LNCaP clone FGC (cell line): ENCODE measurements at places on chromosomes 7 and 10.

DNA sequence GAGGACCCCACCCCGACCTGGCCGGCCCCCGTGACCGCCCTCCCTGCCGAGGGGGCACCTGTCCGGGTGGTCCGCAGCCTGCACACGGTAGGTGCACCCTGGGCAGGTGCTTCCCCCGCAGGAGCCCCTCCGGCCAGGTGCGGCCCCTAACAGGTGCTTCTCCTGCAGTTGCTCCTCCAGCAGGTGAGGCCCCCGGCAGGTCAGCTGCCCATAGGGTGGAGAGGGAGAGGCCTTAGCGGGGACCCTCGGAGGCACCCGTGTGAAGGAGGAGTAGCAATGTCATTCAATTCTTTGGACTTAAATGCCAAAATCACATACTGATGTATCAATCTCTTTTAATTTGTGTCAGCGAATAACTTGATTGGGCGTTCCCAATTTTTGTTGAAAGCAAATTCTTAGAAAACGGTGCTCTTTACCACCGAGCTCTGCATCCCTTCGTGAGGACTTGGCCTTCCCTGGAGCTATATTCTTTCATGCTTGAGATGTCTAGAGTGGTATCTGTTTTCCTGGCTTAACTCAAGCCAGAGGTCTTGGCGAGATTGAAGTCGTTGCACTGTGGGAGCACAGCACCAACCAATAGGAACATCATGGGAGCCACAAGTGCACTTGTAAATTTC lies 738 bp upstream of the NCAPG2 start:
- no peak for DNase-seq

GRCh38 chr10:6721480-6721879 lies 141.4 kb upstream of the PRKCQ start:
- no peak for DNase-seq

DNA sequence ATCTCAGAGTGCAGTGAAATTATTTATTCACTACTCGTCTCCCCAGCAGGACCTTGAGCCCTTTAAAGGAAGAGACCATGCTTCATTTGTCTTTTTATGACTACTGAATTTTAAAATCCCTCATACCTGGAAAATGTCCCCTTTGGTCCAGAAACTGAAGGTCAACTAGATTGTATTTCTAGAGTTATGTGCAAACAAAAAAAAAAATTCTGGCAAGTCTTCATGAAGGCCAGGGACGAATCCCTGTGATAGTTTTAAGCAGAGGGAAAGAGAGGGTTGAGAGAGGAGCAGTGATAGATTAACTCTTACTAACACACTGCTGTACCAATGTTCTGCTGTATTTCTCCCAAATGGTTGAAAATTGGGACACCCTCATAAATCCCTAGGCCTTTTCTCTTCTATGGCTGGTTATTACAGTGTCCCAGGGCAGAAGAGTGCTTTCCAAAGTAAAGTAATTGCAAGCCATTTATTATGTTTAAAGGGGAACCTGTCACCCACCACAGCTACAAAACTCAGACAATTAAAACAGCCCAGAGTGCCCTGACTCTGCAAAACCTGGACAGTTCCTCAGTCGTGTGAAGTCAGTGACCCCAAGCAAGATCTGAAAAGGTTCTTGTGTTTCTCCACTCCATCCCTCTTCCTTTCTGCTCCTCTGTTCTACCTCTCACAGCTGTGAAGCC lies 182.8 kb upstream of the AOAH start:
- no peak for DNase-seq

- DNase-seq = peak; percentile 42
These were observed 193.8 kb upstream of the CCDC6 start for GRCh38 chr10:60099998-60100747.

- no peak for DNase-seq
These were observed 170.0 kb downstream of the PRKG1 start for GRCh38 chr10:51244309-51244708.

- DNase-seq = no peak
These were observed 52.0 kb downstream of the TCERG1L start for GRCh38 chr10:131259535-131259934.

DNA sequence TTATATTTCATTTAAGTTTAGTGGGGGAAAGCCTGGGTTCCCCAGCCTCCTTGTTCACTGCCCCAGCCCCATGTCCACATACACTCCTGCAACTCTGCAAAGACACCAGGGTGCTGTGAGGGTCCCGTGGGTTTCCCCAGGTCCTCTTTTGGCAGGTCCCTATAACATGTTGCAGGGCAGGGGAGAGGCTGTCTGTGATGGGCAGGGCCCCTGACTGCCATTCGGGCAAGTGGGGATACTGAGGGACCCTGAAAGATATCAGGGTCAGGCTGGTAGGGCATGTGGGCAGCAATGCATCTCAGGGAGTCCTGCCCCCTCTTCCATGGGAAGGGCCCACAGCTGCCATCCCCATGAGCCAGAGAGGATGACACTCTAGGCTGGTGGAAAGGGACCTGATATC lies 28.4 kb downstream of the RASGEF1A start:
- DNase-seq = no peak

DNA sequence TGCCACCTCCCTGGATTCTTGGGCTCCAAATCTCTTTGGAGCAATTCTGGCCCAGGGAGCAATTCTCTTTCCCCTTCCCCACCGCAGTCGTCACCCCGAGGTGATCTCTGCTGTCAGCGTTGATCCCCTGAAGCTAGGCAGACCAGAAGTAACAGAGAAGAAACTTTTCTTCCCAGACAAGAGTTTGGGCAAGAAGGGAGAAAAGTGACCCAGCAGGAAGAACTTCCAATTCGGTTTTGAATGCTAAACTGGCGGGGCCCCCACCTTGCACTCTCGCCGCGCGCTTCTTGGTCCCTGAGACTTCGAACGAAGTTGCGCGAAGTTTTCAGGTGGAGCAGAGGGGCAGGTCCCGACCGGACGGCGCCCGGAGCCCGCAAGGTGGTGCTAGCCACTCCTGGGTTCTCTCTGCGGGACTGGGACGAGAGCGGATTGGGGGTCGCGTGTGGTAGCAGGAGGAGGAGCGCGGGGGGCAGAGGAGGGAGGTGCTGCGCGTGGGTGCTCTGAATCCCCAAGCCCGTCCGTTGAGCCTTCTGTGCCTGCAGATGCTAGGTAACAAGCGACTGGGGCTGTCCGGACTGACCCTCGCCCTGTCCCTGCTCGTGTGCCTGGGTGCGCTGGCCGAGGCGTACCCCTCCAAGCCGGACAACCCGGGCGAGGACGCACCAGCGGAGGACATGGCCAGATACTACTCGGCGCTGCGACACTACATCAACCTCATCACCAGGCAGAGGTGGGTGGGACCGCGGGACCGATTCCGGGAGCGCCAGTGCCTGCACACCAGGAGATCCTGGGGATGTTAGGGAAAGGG lies 913 bp downstream of the NPY start:
- DNase-seq = no peak

- no peak for DNase-seq
These were observed 39.9 kb downstream of the AVL9 start for GRCh38 chr7:32535162-32535702.

- no peak for DNase-seq
These were observed 220.0 kb upstream of the ZNF804B start for GRCh38 chr7:88539518-88539917.

DNA sequence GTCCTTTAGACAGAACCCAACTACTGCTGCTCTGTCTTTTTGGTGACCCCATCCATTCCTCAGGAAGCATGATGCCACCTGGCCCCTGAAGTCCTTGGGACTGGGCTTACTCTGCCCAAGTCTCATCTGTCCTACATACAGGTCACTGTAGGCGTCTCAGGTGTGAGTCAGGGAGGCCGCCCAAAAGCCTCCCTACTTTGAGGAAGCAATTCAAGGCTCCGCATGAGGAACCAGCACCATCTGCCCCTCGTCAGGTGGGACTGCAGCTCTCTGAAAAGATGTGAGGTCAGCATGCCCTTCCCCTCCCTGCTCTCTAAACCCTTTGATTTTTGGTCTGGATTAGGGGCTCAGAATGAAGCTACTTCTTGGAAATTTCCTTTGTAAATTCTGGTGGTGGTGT lies 354.8 kb downstream of the CXCL12 start:
- no peak for DNase-seq

- DNase-seq = no peak
These were observed 104.9 kb downstream of the SEC23IP start for GRCh38 chr10:119997429-119997828.

DNA sequence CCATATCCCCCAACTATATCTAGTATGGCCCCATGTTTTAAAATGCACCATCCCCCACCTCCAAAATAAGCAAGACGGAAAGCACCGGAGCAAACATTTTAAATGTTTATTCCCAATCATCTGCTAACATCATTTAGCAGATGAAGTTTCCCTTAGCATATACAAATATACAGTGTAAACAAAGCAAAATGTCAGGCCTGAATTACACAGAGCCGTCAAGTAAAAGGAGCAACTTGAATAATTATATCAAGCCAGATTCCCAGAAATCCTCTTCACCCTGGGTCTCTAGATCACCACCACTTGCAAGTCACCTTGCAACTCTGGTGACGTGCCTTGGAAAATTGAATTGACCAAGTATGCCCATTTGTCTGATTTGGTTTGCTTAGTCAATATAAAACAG lies 91.6 kb upstream of the COL1A2 start:
- no peak for DNase-seq
